ENCODE measurements at places on chromosomes 2 and 18.

DNA sequence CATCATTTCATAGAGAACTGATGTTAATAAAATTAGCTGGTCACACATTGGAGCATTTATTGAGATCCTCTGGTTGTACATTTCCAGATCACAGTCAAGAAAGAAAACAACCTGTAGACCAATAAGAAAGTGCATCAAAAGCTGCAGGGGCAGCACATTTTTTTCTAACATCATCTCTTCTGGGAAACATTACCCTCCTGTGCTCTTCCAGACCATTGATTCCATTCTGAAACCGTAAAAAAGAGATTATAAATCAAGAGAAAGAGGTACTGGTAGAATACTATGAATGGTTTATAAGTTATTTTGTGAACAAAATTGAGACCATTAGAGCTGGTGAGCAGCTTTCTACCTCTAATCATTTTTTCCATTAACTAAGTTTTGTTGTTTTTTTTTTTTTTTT is 1548.2 kb upstream of the CELF4 start:
- no peak for ATAC-seq

DNA sequence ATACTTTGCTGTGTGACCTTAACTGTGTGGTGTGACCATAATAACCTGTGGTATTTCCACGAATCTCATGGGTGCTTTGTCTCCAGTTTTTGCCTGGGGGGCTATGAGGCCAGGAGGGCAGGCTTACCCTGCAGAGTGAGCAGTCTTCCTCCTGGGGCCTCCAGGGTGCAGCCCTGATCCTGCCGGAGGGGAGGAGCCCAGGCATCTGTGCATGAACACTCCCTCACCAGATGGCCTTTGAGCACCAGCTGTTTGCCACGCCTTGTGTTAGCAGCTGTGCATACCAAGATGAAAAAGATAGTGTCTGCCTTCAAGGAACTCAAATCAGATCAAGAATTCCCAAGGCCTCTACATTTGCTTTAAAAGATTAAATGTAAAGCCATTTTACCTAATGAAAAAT is 75.0 kb upstream of the RBM44 start:
- no peak for ATAC-seq

- no peak for ATAC-seq
Measured at GRCh38 chr2:169129703-169130243, 60.4 kb downstream of the DHRS9 start.

DNA sequence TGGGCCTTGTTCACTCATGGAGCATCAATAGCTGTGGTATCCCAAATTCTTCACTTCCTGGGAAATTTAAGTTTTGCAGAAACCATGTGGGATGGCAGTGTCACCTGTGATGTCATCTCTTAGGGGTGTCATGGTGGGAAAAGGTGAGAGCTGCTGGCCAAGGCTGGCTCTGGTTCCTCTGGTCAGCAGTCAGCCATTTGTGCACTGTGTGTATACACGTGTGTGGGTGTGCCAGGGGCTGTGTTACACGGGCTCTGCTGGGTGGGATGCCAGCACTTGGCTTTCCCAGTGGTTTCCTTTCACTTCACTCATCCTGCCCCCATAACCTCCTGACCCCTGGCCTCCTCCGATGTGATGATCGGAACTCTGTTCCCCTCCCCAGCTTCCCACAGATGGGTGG is 21.3 kb downstream of the SAG start:
- no peak for ATAC-seq

DNA sequence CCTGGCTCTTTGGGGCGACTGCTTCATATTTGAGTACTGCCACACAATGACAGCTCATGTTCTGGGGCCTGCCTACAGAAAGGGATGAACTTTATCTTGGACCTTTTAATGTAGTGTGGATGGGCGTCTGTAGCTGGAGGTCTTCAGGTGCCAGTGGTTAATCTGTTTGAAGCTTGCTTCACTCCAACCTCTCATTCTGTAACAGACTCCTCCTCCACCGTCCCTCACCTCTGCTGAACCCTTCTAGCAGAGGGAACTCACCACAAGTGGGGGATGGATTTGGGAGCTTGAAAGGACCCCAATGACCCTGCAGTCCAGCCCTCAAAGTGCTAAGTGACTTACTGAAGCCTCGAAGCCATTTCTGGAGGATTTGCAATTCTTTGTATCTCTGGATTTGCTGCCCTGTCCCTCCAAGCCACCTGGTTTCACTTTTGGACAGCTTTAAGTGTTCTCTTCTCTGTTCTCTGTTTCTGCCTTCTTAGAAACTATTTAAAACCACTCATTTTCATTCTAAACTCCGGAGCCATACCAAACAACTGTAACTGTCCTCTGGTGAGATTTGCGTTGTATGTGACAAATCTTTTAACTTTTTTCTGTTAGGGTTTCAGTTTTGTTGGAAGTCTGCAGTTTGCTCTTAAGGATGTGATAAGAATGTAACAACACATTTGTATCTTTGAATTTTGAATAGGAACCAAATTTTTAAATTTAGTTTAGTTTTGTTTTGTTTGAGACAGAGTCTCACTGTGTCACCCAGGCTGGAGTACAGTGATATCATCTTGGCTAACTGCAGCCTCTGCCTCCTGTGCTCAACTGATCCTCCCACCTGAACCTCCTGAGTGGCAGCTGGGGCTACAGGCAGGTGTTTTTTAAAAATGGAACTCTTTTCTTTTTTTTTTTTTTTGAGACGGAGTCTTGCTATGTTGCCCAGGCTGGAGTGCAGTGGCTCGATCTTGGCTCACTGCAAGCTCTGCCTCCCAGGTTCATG is 37.0 kb upstream of the CASP8 start:
- no peak for ATAC-seq

DNA sequence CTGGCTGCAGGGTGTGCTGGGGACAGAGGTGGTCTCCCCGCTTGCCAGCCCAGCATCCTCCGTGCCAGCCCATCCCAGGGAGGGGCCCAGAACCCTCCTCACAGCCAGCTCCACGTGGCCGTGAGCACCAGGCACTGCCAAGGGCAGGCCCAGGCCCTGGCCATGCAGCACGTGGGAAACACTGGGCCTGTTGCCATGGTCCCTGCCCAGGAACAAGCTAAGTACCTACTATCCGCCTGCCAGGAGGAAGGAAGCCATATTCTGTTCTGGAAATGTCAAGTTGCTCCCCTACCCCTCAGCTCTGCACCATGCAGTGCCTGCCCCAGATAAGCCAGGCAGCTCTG is 250.6 kb downstream of the CYP26B1 start:
- no peak for ATAC-seq

- ATAC-seq: no peak
Measured at GRCh38 chr2:60517446-60517845, 36.0 kb downstream of the BCL11A start.

GRCh38 chr2:122329278-122329677 is 573.8 kb downstream of the TSN start:
- no peak for ATAC-seq

- ATAC-seq: no peak
Measured at GRCh38 chr2:236685979-236686520, 116.4 kb downstream of the ACKR3 start.

DNA sequence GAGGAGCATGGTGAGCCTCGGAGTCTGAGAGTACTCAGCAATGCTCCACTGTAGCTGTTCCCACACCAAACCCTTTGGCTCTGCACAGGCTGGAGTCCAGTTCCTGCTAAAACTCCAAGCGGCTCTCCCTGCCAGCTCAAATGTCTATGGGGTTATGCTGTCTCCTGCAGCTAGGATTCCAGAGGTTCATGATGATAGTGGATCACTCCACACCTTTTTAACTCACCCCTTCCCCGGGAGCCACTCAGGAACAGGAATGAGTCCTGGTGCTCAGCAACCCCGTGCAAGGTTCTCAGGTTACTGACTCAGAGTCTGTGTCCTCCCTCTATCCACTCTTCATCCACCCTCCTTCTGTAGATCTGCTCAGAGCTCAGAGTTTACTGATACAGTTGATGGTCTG is 410.0 kb downstream of the CDH19 start:
- no peak for ATAC-seq
